ENCODE measurements at places on chromosomes 4 and X.

DNA sequence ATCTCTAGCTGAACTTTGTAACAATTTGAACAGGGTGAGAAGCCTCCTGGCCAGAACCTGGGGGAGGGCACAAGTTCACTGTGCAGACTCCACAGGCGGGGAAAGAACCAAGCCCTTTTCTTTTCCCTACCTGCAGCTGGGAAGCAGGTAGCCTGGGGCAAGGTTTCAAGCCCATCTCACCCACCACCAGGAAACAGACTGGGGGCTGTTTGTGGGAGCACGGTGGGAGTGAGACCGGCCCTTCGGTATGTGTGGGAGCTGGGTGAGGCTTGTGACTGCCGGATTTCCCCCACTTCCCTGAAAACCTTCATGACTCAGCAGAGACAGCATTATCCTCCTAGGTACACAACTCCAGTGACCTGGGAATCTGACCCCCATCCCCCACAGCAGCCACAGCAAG, 211.7 kb downstream of the ZNF674 start:
- H3K4me1 ChIP-seq: peaks cover 53% of the 10 kb centered on the region
- H3K4me3 ChIP-seq: peak overlapping the region; percentile 57
- peak overlapping the region; percentile 87 for H3K27ac ChIP-seq
- H3K27me3 ChIP-seq: no peaks in the 10 kb centered on the region
- peak; percentile 62 for DNase-seq

DNA sequence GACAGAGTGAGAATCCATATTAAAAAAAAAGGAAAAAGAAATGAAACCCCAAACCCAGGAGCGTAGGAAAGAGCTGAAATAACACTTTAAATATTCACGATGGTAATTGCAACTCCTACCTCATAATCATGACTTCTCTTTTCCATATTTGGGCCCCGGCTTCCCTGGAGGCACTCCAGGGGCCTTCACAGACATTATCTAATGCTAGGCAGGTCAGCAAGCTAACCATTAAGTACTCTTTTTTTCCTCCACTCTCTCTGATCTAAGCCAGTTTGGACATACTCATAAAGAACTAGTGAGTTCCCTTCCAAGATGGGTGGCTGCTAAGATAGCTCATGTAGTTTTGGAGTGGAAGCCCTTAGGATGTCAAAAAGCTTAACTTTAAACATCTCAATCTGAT, 83.2 kb downstream of the SH3KBP1 start:
- no peaks in the 10 kb centered on the region for H3K36me3 ChIP-seq
- H3K4me1 ChIP-seq: peaks cover under 1% of the 10 kb centered on the region
- no peaks in the 10 kb centered on the region for H3K27me3 ChIP-seq
- no peak overlapping the region for H3K4me3 ChIP-seq
- H3K27ac ChIP-seq: no peak overlapping the region
- DNase-seq: no peak

- no peak overlapping the region for H3K27ac ChIP-seq
- H3K36me3 ChIP-seq: no peaks in the 10 kb centered on the region
- no peaks in the 10 kb centered on the region for H3K4me1 ChIP-seq
These were observed 59.0 kb upstream of the AFF2 start for GRCh38 chrX:148441387-148441786.

- H3K4me1 ChIP-seq: no peaks in the 10 kb centered on the region
- no peak for DNase-seq
- H3K4me3 ChIP-seq: no peak overlapping the region
These were observed 222.8 kb downstream of the FRMPD4 start for GRCh38 chrX:12360986-12361598.

GRCh38 chr4:7295197-7295910, 103.0 kb downstream of the SORCS2 start:
- H3K27me3 ChIP-seq: peaks cover 81% of the 10 kb centered on the region
- DNase-seq: no peak
- H3K4me1 ChIP-seq: no peaks in the 10 kb centered on the region
- no peaks in the 10 kb centered on the region for H3K36me3 ChIP-seq

GRCh38 chr4:123821861-123822260, 425.3 kb downstream of the SPRY1 start:
- DNase-seq: no peak
- H3K36me3 ChIP-seq: no peaks in the 10 kb centered on the region
- H3K27ac ChIP-seq: no peak overlapping the region
- no peaks in the 10 kb centered on the region for H3K27me3 ChIP-seq
- H3K4me3 ChIP-seq: no peak overlapping the region

- no peak overlapping the region for H3K27ac ChIP-seq
- no peak for DNase-seq
- no peaks in the 10 kb centered on the region for H3K27me3 ChIP-seq
- H3K36me3 ChIP-seq: no peaks in the 10 kb centered on the region
- no peak overlapping the region for H3K4me3 ChIP-seq
- no peaks in the 10 kb centered on the region for H3K4me1 ChIP-seq
These were observed 9.5 kb downstream of the RGS12 start for GRCh38 chr4:3302173-3302785.

- no peaks in the 10 kb centered on the region for H3K27me3 ChIP-seq
- H3K4me3 ChIP-seq: no peak overlapping the region
- no peak for DNase-seq
- no peaks in the 10 kb centered on the region for H3K36me3 ChIP-seq
- H3K27ac ChIP-seq: no peak overlapping the region
- H3K4me1 ChIP-seq: no peaks in the 10 kb centered on the region
These were observed 45.5 kb downstream of the MID2 start for GRCh38 chrX:107871136-107871535.

GRCh38 chrX:40099055-40099958, 1.5 kb upstream of the BCOR start:
- no peak overlapping the region for H3K27ac ChIP-seq
- peaks cover 55% of the 10 kb centered on the region for H3K36me3 ChIP-seq
- peak; percentile 44 for DNase-seq
- H3K4me3 ChIP-seq: peak overlapping the region; percentile 83
- peaks cover 9% of the 10 kb centered on the region for H3K4me1 ChIP-seq

DNA sequence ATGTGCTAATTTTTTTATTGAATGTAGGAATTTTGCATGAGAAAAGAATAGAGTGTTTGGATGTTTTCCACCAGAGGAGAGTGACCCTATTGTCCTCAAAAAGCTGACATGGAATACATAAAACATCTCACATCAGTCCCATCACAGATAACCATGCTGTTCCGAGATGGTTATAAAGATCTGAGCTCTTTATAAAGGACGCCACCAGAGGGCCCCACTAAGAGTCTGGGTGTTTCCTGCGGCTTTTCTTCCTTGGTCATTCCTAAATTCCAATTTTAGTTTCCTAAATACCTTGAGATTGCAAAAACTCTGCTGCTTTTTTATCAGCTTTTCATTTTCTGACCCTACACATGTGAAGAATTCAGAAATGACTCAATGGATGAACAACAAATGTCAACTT, 504.5 kb upstream of the FRG1 start:
- H3K4me3 ChIP-seq: no peak overlapping the region
- no peak overlapping the region for H3K27ac ChIP-seq
- no peak for DNase-seq

DNA sequence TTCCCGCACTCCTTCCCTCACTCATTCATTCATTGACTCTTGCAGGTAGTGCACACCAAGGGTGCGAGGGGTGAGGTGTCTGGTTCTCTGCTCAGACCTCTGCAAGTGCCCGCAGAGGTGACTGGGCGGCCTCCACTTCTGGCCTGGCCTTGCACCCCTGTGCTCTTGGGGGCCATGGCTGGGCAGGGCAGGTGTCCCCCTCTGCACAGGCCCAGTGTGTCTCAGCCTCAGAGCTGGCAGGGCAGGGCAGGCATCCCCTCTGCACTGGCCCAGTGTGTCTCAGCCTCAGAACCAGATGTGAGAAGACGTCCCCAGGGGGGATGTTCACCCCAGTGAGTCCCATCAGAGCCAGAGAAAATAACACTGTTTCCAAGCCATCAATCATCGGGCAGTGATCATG, 16.8 kb downstream of the CPZ start:
- H3K4me1 ChIP-seq: no peaks in the 10 kb centered on the region
- no peak overlapping the region for H3K4me3 ChIP-seq
- peaks cover 56% of the 10 kb centered on the region for H3K27me3 ChIP-seq
- H3K27ac ChIP-seq: no peak overlapping the region
- H3K36me3 ChIP-seq: no peaks in the 10 kb centered on the region

GRCh38 chrX:20362268-20363267, 95.9 kb upstream of the RPS6KA3 start:
- H3K4me1 ChIP-seq: peaks cover 32% of the 10 kb centered on the region
- DNase-seq: peak; percentile 61
- H3K4me3 ChIP-seq: peak overlapping the region; percentile 60
- no peaks in the 10 kb centered on the region for H3K27me3 ChIP-seq
- H3K27ac ChIP-seq: peak overlapping the region; percentile 91

DNA sequence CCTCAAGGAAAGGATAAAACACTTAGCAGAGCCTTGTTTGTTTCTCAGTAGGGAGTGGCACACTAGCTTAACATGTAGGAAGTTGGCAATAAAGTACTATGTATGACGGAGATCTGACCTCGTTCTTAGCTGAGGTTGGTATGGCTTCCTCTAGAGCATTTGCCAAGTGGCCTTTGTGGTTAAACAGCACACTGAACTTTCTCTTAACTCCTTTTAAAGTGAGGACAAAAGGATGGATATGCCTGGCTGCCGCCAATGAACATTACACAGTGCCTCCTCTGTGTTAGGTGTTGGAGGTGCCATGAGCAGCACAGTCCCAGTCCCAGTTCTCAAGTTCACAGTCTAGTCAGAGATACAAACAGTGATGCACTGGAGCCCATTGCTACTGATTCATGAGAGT, 54.4 kb downstream of the VGLL1 start:
- no peak overlapping the region for H3K27ac ChIP-seq
- no peaks in the 10 kb centered on the region for H3K36me3 ChIP-seq
- no peak for DNase-seq
- H3K4me1 ChIP-seq: no peaks in the 10 kb centered on the region
- H3K4me3 ChIP-seq: no peak overlapping the region
- H3K27me3 ChIP-seq: peaks cover 8% of the 10 kb centered on the region

DNA sequence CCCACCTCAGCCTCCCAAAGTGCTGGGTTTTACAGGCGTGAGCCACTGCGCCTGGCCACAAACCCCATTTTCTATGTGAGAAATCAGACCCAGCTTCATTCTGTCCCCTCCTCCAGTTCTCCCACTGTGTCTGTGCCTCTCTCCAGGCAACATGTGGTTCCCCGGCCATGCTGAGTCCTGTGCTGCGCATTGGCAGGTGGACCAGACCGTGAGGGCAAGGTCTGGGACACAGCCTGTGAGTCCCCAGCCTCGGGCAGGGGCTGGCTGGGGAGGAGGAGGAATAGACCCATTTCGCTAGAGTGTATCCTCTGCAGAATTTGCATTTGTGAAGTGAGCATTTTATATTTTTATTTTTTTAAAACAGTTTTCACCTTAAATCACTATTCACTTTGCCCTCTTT, 21.5 kb upstream of the CLDN24 start:
- no peak overlapping the region for H3K4me3 ChIP-seq
- no peak for DNase-seq
- peaks cover 4% of the 10 kb centered on the region for H3K36me3 ChIP-seq
- no peak overlapping the region for H3K27ac ChIP-seq

DNA sequence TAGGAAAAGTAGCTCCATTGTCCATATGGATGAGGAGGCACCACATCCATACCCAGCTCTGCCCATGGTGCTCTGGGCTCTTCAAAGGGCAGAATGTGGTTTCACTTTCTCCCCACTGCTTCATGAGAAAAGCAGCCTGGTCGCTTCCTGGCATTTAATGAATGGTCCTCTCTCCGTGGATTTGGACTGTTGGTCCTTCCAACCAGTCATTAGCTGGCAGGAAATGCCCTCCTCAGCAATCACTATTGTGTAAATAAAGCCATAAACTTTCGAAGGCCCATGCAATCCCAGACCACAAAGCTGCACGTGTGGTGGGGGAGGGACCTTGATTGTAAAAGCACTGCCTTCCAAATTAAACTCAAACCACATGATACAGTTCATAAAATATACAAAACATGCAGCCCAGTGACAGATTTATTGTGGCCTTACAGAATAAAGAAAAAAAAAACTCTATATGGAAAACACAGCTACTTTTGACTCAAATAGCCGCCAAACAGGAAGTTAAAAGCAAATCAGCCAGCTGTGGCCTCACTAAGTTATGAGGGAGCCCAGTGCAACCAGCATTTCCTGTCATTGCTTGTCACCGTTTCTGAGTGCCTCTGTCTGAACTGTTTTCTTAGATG, 8.1 kb downstream of the MBNL3 start:
- peak overlapping the region; percentile 66 for H3K4me3 ChIP-seq
- DNase-seq: peak; percentile 14
- no peaks in the 10 kb centered on the region for H3K27me3 ChIP-seq

DNA sequence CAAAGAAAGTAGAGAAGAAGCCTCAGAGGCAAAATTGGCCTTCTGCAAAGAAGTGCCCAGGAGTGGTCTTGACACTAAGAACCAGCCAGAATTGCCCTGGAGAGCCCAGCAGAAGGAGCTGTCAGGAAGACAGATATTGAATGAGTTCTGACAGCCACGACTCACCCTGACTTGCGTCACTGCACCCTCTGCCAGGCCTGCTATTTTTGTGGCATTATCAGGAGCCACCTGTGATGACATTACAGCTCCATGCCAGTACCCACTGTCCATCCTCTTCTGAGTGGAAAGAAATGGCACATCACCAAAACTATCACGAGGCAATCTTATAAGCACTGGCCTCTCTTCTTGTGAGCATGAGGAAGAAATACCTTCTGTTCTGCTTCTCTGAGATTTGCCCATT, 67.7 kb downstream of the SMIM20 start:
- H3K27me3 ChIP-seq: no peaks in the 10 kb centered on the region
- H3K36me3 ChIP-seq: no peaks in the 10 kb centered on the region
- H3K27ac ChIP-seq: no peak overlapping the region
- no peak for DNase-seq
- H3K4me1 ChIP-seq: no peaks in the 10 kb centered on the region
- H3K4me3 ChIP-seq: no peak overlapping the region

GRCh38 chr4:132124624-132124974, 1024.5 kb upstream of the PCDH10 start:
- no peaks in the 10 kb centered on the region for H3K27me3 ChIP-seq
- no peaks in the 10 kb centered on the region for H3K36me3 ChIP-seq
- no peak for DNase-seq
- no peak overlapping the region for H3K4me3 ChIP-seq
- no peak overlapping the region for H3K27ac ChIP-seq
- H3K4me1 ChIP-seq: no peaks in the 10 kb centered on the region

DNA sequence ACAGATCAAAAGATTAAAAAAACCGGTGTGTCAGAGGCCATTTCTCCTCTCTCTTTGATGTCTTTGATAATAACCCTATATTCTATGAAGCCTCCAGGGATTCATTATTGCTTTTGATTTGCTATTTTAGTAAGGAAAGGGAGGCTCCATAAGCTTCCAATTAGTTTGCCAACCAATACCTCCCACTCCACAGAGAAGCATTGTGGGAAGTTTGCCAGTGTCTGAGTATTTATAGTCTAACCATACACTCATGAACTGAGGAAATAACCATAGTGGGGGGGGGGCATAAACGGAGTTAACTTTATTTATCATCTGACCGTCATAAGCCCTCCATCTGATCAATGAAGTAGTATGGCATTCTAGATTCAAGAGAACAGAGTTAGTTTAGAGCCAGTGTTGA, 1066.8 kb upstream of the PABPC4L start:
- no peaks in the 10 kb centered on the region for H3K36me3 ChIP-seq
- H3K4me3 ChIP-seq: no peak overlapping the region
- no peaks in the 10 kb centered on the region for H3K4me1 ChIP-seq
- H3K27me3 ChIP-seq: no peaks in the 10 kb centered on the region
- no peak for DNase-seq
- no peak overlapping the region for H3K27ac ChIP-seq

- DNase-seq: no peak
- H3K27me3 ChIP-seq: no peaks in the 10 kb centered on the region
- no peak overlapping the region for H3K27ac ChIP-seq
These were observed 28.9 kb downstream of the TENM3 start for GRCh38 chr4:182272151-182272550.

GRCh38 chr4:140637836-140638235, 69.1 kb upstream of the UCP1 start:
- H3K4me3 ChIP-seq: no peak overlapping the region
- H3K4me1 ChIP-seq: peaks cover 9% of the 10 kb centered on the region

All from Calu3 (cell line).